Cardiac muscle cell (in vitro differentiated cells and primary cell): ENCODE measurements at places on chromosomes 13 and 19. TPM values are rescaled to one million over a fixed set of nuclear protein-coding genes. Genes with fewer than 3 reads are reported as not detected.

DNA sequence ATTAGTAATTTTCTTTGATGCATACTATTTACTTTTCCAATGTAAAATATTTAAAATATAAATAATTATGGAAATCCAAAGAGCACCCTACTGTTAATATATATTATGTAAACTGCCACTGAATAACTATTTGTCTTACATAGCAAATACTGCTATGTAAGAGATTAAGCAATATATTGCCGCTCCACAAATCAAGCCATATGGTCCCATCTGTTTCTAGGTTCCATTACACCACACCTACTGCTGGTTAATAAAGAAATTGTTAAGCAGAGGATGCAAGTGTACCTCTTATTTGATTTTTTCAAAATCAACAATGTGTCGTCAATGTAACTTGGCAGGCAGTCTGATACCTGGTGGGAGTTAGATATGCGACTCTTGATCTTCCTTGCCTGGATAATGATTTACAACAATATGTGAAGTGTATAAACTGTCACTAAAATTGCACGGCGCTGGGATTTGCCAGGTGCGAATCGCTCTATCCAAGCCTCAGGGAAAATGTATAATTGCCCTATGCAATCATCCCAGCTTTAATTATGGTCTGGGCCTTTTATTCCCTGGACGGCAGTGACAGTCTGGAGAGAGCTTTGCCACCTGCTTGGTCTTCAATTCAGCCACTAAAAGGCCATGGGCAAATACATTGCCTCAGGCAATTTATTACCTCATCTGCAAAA, 16.0 kb downstream of the SMAD9 start:
- no peak for DNase-seq

- DNase-seq, result no peak
Observed at GRCh38 chr19:50759886-50760285, 10.4 kb upstream of the GPR32 start.

DNA sequence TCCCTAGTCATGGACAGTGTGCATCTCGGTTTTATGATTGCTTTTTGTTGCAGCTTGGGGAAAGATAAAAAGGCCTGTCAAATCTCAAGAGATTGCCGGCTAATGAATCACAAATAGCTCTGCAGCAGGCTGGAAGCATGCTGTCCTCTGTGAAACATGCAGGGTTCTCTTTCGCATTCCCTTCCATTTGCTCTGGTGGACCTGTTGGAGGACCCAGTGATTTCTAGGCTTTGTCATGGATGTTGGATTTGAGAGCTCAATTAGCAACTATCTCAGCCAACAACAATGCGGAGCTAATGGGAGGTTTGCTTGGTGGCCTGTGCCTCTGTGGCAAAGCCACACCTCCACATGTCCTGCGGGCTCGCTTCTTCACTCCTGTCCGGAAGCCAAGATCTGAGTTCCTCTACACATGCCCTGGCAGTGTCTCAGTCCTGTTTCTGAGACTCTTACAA, 418.1 kb upstream of the ARGLU1 start:
- peak; percentile 66 for DNase-seq

DNA sequence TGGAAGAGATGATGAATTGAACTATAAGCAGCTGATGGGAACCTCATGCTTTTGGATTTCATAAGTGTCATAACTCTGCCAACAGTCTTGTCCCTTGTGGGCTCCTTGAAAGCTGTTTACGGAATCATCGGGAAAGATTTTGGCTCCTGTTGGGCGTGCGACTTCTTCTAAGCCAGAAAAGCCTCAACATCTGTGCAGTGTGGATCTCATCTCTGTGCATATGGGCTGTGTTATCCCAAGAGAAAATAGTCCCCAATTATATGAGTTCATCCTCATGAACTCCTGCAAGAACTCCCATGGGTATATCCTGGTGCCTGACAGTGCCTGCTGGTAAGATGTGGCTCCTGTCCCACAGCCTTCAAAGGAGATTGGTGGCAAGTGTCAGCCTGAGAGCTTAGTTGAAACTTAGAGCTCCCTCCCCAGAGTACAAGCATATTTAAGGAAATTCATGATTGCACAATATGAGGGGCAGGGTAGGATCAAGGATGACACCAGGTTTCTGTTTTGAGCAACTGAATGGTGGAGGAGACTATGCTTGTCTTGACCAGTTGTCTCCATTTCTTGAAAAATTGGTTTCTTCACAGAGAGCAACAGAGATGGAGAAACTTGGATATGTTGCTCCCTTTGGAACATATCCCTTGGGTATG, 243.5 kb downstream of the ITGBL1 start:
- no peak for DNase-seq

DNA sequence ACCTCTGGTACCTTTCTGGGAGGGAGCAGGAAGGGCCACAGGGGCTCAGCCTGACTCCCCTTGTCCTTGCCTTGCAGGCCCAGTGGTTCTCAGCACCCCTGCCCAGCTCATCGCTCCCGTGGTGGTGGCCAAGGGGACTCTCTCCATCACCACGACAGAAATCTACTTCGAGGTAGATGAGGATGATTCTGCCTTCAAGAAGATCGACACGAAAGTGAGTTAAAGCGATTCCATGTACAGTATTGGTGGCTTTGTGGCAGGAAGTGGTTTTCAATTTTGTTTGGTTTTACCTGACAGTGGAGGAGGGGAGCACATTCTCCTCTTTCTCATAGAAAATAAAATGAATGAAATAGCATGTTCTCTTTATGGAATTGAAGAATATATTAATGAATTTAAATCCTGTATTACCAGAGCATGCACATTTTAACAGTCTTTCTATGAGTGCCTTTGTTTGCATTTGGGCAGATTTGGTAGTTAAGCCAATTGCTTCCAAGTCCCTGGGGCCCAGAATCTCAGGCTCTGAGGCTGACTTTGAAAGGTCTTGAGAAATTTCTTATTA, 4.1 kb downstream of the MAB21L1 start:
- DNase-seq, result no peak

GRCh38 chr13:95604556-95604915, 40.0 kb downstream of the DZIP1 start:
- DNase-seq, result no peak

- DNase-seq, result no peak
Observed at GRCh38 chr13:64347664-64348063, 2882.5 kb downstream of the PCDH9 start.

The PRKD2 gene
- total RNA-seq, result 16.0 and 24.7 TPM in 2 replicates
